ENCODE measurements at places on chromosomes 12 and 14.

DNA sequence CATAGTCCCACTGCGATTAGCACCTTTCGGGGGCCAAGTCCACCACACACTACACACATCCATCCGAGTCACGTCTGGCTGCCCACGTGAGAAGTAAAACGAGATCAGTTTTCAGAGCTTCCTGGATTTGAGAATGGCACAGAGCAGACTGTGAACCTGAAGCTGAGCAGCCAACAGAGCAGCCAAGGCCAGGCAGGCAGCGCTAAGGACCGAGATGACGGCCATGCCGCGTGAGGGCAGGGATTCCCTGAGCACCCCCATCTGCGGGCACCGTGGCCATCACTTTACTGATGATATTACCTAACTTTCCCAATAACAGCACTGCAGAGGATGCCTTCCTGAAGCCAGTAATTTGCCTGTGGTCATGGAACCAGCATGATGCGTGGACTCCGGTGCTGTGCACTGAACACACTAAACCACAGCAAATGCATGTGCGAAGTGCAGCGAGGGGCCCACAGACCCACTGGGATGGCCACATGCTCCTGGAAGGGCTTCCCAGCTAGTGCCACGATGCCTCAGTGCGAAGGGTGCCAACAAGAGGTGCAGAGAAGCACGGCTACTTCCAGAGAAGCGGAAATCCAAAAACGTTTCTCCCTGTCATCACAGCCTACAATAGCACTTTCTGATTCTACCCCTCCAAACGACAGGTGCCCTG, 56.0 kb downstream of the RNF34 start:
- no peak for DNase-seq

DNA sequence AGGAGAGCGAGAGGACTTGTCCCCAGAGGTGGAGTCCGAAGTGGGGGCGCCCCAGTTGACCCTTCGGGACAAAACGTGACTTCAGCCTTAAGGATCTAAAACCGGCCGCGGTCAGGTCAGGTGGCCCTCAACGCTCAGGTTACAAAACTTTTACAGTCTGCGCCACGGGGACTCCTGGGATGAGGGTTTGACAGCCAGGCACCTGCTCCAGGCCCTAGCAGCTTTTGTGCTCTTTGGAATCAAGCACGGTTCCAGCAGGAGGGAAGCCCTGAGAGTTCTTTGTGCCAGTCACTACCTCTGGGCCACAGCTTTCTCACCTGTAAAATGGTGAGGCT, 337 bp downstream of the ZC2HC1C start:
- DNase-seq: peak; percentile 10

- peak; percentile 90 for DNase-seq
Measured at GRCh38 chr14:89349171-89350008, 67.6 kb downstream of the FOXN3 start.

GRCh38 chr12:109232731-109233130, 76.4 kb downstream of the FOXN4 start:
- DNase-seq: no peak

GRCh38 chr12:70555081-70555480, 82.1 kb downstream of the PTPRB start:
- no peak for DNase-seq

DNA sequence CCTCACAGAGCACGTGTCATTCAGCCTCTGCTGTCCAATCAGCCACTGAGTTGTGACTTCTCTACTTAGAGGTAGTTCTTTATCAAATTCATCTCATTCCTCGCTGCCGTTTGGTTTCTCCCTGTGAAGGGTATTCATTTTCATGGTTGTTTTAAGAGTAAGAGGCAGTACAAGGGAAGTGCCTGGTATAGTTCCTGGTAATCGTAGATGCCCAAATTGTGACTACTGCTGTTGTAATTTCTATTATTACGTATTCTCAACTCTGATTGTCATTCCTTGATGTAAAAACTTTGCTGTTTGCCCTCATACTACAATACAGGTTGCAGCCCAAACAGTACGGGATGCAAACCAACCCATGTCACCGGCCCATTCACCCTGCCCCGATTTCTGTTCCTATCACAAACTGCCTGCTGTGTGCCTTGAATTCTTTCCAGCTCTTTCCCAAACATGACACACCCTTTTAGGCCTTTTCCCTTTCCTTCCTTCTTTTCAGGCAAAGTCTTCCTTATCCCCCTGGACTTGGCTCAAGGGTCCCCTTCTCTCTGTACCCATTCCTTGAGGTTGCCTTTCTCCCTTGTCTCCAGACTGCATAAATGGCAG, 93.0 kb downstream of the SLC25A47 start:
- DNase-seq: no peak

Data from NCI-H1417 treated with DMSO at 0.1 percent for 48 hours (cell line).